ENCODE measurements at places on chromosomes 6 and 20. TPM values are rescaled to one million over a fixed set of nuclear protein-coding genes. Genes with fewer than 3 reads are reported as not detected.

- no peak for DNase-seq
Observed at GRCh38 chr6:13181393-13181792, 146.9 kb downstream of the TBC1D7 start.

- no peak for DNase-seq
Observed at GRCh38 chr20:10718661-10719060, 44.9 kb upstream of the JAG1 start.

DNA sequence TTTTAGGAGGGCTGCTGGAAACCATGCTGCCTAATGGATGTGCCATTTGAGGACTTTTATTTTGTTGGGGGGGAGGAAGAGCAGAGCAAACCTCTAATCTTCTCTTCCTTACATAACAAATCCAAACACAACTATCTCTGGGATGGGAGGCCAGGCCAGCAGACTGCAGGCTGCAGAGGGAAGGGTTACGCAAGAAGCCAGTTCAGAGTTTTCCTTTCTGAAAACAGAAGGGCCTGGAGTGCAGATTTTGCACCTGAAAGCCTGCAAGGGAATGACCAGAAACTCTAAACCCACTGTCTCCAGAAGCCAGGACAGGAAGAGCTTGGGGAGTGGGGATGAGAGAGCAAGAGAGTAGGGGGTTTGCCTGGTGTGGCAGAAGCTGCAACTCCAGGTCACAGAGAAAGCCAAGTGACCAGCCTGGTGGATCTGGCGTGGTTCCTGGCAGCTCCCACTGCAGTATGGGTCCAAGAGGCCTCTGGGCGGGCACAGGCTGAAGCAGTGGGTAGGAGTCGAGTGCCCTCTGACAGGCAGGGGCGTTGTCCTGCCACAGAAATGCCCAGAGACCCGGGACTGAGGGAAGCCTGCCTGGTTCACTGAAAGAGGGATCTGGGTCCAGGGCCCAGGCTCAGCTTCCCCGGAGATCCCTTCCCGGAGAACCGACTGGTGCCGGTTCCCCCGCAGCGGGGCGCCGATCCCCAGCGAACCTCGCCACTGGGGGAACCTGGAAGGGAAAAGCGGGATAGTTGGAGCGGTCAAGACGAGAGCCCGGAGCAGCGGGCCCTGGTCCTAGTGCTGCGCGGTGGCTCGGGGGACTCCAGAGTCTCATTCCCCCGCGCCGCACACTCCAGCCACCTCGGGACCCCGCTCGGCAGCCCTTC, 6.7 kb downstream of the MAFB start:
- peak; percentile 6 for DNase-seq

DNA sequence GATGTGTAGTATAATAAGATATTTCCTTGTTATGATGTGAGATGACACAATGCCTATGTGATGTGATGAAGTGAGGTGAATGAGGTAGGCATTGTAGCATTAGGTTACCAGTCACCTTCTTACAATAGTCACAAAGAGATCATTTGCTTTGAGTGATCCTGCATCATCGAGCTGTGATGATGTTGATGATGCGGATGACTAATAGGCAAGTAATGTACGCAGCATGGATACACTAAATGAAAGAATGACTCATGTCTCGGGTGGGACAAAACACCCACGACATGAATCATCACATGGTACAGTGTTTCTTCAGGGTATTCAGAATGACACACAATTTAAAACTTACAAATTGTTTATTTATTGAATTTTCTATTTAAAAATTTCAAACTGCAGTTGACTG, 806.3 kb upstream of the GJE1 start:
- DNase-seq = peak; percentile 97

DNA sequence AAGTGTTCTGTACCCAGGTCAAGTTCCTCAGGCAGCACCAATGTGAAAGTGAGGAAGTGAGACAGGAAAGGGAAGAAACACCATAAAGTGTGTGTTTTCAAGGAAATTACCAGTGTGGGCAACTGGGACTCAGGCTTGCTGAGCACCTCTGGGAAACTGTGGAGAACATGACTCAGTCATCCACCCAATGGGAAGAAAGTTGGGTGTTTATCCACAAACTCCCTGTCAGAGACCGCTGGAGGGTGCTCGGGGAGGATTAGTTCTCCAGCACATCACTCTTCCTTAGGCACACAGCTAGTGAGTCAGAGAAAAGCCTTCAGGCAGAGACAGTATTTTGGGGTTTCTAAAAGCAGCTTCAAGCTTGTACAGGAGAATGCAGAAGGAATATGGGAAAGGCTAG, 93.6 kb downstream of the PCSK2 start:
- DNase-seq = no peak

DNA sequence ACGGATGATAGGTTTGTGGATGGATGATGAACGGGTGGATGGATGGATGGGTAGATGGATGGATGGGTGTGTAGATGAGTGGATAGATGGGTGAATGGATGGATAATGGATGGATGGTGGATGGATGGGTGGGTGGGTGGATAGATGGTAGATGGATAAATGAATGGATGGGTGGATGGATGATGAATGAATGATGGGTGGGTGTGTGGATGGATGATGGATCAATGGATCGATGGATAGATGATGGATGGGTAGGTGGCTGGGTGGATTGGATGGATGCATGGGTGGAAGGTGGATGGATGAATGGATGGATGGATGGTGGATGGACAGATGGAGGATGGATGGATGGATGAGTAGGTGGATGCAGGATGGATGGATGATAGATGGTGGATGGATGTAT, 394.1 kb downstream of the TAF4 start:
- DNase-seq = no peak

DNA sequence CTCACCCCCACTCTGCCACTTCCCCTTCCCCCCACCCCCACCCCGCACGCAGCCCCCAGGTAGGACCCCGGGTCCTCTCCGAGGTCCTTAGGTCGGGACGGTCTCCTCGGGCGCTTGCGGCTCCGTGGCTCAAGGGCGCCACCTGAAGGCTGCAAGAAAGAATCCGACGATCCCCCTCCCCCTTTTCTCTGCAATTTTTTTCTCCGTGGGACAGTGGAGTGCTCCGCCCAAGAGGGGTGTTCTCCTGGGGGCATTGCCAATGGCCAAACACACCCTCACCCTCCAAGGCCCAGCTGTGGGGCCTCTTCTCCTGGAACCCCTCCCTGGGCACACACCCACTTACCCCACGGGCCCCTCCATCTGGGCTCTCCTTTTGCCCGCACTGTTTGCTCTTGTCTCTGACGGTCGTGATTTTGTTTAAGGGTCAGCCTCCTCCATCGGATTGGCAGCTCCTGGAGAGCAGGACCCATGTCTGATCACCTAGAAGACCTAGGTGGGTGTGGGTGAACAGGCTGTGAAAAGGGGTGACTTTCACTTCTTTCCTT, 1.1 kb upstream of the TMEM74B start:
- DNase-seq = peak; percentile 11

GRCh38 chr6:121651420-121651819, 216.0 kb downstream of the GJA1 start:
- no peak for DNase-seq

DNA sequence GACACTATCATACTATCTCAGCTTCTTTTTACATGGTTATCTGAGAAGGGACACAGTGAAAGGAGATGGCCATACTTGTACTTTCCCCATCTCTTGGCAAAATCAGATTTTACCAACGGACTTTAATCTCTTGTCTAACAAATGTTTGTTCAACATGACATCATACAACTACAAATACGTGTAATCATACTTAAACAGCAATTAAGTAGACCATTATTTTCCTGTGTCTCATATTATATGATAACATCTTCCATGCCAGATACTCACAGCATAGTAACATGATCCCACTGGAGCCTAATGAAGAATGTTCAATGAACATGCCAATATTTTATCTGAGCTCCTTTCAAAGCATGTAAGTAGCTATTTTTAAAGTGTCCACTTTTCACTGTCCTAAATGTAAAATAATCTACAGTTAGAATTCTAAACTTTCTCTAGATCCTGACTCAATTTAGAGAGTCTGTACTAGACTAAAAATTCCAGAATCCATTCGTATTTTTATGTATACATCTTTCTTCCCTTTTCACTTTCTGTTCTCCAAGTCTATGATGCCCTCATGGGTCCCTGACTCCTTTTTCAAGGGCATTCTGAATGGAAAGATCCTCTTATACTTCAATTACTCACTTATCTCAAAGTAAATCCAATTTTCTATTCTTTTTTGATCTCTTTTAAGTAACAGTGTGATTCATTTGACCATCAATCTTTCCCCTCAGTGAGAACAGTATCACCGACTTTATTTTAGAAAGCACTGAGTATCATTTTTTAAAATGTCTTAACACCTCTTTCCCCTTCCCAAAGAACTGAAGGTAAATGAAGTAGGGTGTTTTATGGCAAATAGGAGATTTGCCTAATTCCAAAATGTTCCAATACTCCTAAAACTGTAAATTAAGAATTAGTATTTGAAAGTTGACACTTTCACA, 133.5 kb downstream of the CDK19 start:
- peak; percentile 37 for DNase-seq

DNA sequence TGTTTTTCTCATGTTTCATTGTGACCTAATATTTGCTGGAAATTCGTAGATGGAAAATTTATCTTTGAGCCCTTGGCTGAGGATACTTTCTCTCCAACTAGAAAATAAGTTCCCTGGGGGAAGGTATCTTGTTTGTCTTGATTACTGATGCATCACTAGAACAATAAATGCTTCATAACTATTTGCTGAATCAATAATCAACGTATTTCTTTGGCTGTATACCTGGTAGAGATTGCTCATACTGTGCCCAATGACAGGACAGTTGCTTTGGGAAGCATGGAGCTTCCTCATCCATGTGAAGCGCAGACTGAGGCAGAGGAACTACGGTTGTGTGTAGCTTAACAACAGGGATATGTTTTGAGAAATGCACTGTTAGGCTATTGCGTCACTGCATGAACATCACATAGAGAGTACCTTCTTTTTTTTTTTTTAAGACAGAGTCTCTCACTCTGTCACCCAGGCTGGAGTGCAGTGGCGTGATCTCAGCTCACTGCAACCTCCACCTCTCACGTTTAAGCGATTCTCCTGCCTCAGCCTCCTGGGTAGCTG, 34.2 kb upstream of the RPN2 start:
- DNase-seq = no peak

DNA sequence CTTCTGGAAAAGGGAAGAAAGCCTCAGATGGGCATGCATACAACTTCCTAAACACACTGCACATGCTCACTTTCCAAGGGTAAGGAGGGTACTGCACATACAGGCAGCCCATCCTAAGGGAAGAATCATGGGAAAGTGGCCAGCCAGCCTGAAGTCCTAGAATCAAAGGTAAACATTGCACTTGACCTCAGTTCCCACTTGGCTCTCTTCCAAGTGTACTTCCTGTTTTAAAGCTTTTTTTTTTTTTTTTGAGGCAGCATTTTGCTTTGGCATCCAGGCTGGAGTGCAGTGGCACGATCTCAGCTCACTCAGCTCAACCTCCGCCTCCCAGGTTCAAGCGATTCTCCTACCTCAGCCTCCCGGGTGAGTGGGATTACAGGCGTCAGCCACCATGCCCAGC, 225.3 kb upstream of the EPHA7 start:
- no peak for DNase-seq

DNA sequence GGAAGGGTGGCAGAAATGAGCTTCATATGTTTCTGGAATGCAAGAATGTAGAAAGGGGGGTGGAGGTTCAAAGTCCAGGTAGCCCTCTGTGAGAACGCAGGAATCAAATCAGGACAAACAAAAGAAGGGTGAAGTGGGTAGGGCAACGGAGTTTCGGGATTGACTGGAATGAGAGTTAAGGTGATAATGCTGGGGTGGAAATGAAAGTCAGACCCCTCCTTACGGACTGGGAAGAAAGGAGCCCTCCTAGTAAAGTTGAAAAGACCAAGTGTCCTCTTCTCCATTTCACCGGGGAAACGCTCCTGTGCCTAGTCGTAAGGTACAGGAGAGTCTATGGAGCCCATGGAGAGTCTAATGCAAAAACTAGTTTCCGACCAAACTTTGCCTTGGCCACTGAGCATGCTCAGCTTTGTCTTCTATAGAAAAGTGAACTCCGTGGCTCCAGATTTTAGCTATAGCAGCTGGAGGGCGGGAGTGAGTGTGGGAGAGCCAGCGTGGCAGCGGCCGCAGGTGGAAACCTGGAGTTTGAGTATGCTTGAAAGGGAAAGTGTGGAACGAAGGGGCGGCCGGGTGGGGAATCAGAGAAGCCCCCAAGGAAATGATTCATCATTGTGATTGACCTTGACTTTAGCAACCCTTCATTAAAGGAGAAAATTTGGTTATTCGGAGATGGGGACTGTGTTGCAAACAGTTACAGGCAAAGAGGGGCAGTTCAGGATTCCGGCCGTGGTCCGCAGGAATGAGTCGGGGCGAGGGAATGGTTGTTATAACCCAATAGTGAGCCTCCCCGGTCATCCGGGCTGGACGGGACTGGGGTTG, 1.3 kb upstream of the LRRC1 start:
- peak; percentile 56 for DNase-seq

DNA sequence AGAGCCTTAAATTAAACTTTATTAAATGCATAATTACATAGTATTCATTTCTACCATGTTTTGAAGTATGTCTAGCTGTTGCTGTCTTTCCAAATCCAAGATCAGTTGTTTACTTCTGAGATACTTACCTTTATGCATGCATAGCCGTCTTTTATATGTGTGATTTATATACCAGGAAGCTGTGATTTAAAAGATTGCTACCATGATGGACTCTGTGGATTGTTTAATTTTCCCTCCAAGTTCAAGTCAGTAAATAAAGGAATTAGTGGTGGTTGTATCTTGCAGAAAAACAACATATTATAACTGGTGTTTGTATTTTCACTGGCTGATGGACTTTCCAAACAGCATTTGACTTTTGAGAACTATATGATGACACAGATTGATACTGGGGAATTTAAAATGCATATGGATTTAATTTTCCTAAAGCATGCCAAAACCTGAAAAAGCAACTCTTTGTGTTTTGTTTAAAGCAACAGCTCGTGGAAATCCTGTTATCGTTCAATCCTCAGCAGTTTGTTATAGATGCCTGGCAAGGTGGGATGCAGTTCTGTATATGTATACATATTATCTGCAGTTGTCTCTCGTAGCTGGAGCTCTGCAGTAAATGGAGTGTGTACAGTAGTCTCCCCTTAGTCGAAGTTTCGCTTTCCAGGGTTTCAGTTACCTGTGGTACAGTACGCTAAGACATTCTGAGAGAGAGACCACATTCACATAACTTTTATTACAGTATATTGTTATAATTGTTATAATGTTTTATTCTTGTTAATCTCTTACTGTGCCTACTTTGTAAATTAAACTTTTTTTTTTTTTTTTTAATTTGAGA, 77.1 kb downstream of the CBFA2T2 start:
- DNase-seq = no peak

Gene SLC22A16
- not detected for total RNA-seq

Gene TP53INP2
- 2.1 TPM for total RNA-seq

Gene LGSN
- total RNA-seq = not detected

Gene FOXS1
- total RNA-seq = not detected

Gene TMEM14A
- 16.3 TPM for total RNA-seq

Gene ADAT2
- 7.1 TPM for total RNA-seq

Gene FRMD1
- not detected for total RNA-seq

Gene SPATA25
- 2.1 TPM for total RNA-seq

Gene TRIM31
- total RNA-seq = not detected
